ENCODE measurements at places on chromosomes 3 and 15.

- DNase-seq = no peak
Measured at GRCh38 chr15:33067456-33067855, 127.1 kb downstream of the FMN1 start.

DNA sequence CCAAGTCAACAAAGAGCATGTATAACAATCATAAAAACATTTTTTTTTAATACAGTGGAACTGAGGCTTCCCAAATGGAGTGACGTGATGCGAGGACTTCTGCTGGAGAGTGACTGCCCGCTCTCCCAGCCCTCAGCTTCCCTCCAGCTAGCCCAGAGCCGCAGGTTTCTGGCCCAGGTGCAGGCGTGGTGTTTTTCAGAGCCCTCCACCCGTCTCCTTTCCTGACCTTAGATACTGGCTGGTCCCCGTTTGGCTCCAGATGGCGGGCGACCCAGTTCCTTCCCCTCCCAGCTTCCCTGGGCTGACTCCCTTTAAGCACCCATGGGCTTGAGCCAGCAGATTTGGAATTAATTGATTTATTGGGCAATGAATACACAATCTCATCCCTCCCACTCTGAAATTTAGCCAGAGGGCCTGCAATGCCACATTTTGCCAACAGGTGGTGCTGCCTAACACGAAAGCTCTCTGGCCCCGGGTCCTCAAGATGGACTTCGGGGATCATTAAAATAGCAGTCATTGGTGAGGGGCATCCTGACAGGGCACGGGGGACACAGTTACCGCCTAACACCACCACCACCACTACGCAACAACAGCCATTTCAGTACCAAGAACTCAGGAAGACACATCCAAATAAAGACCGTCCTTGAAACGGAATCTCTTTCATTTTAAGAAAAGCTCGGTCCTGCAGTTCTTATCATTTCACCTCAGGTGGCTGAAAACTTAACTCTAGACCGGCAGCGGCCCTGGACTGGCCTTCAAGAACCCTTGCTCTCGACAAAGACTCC is 47.5 kb upstream of the MUC4 start:
- no peak for DNase-seq

DNA sequence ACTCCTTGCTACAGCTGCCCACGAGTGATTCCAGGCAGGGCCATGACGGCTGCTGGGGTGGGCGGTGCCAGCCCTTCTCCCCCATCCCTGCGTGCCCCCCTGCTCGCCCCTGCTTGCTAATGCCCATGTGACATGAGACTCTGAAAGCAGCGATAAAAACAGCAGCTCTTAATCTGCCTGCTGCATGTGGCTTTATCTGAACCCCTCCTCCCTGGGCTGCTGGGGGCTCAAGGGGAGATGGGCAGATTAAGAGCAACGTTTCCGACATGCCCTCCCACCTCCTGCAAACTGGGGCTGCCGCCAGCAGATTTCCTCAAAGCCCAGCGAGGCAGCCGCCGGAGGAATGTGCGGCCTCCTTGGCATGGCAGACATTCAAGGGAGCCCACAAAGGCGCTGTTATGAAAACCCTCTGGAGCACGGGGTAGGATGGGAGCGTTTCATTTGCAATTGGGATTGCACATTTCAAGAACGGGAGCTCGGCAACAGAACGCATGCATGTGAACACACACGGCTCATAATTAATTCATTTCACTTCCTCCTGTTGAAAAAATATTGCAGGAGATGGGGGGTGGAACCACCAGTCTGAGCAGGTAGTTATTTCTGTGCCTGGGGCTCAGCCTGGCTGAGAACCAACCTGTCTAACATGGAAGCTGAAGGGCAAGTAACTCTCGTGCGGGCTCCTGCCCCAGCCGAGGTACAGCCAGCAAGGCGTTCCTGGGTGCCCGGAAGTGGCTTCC is 504.2 kb upstream of the PROK2 start:
- no peak for DNase-seq

- no peak for DNase-seq
Measured at GRCh38 chr3:43497422-43497821, 124.4 kb downstream of the ANO10 start.

DNA sequence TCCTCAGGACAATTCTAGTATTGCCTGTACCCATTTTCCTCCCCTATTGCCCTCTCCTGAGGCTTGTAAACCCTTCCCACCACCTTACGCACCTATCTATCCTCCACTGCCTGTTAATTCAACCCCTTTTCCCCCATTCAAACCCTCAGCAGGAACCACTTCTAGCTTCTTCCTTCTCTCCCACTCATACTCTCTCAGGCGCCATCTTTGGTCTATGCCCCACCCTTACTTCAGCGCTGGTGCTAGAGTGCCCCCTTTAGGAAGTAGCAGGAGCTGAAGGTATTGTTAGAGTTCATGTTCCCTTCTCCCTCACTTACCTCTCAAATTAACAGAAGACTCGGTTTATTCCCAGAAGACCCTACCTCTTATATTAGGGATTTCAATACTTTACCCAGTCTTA is 121.8 kb upstream of the NLGN1 start:
- no peak for DNase-seq

Measured in cortex of kidney (tissue), 1 donor.